ENCODE measurements at places on chromosomes 2 and 18.

- DNase-seq: peak; percentile 28
These were observed 256.0 kb downstream of the DCDC2C start for GRCh38 chr2:3959372-3959771.

GRCh38 chr2:82853299-82853698 lies 1605.8 kb downstream of the SUCLG1 start:
- no peak for DNase-seq

GRCh38 chr2:23567161-23567756 lies 182.3 kb downstream of the KLHL29 start:
- DNase-seq: no peak

DNA sequence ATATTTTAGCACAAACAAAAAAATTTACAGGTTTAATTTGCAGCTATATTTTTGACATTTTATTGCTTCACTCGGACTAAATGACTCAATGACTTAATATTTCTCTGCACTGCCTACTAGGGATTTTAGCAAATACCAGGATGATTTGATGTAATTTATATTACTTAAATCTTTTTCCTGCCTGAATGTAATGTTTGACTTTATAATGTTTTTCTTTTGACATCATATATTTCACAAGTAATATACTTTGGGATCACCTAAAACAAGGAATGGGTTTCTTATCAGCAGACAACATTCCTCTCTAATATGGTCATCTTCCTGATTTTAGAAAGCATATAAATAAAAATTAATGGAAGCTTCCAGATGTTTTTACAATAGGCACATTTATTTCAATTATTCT lies 253.2 kb upstream of the EPC2 start:
- DNase-seq: no peak

DNA sequence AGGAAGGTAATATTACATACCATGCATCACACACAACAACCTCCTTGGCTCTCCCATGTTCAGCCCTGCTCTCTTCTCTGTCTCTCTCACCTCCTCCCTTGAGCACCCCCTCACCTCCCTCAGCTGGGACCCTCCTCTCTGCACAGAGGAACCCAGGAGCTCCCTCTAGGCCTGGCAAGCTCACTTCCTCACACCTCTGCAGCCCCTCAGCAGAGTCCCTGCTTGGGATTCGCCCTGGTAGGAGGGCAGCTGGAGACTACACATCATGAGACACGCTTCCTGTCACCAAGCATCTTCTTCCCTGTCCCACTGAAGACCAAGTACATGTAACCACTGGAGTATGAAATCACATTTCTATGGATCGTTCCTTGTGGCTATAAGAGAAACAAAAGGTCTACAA lies 51.0 kb downstream of the ADD2 start:
- no peak for DNase-seq

DNA sequence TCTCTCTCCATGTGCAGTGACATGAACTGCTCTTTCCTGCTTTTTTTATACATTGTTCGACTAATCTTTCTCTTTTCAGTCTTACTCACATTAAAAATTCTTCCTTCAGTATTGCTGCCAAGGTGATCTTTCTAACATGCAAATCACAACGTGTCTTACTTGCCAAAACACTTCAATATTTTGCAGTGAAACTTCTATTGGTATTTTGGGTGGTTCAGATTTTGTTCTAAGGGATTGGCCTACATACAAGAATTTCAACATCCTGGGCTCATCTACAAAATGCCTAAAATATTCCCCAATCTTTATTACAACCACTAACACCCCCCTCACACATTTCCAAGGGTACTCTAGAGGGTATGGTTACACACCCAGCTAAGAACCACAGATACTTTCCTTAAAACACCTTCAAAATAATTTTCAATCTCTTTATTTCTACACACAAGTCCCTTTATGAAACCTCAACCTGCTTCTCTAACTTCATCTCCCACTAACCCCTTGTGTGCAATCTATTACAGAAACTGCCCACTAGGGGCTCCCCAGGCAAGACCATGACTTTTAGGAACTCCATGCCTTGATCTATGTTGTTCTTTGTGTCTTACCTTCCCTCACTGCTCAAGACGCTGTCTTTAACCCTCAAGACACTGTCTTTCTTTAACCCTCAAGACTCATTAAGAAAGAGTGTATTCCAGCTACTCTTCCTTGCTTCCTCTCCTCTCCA lies 50.9 kb downstream of the COL3A1 start:
- no peak for DNase-seq

All from germinal center (tissue), 1 donor.